Stimulated activated CD4-positive, alpha-beta T cell treated with anti-CD3 and anti-CD28 coated beads, Interleukin-1b, Interleukin-23, amount 100 ng/mL, for 1 hour (primary cell): ENCODE measurements at places on chromosomes 12 and 14.

- DNase-seq: no peak
Measured at GRCh38 chr14:32601906-32602305, 272.8 kb downstream of the AKAP6 start.

GRCh38 chr12:38905480-38906351 is at the start of gene CPNE8:
Gene CPNE8 (minus strand): TSS chr12:38905591. CDS start chr12:38905534, 57 bp downstream.
- DNase-seq: no peak

GRCh38 chr12:128052331-128052730 is 214.6 kb upstream of the TMEM132C start:
- no peak for DNase-seq

DNA sequence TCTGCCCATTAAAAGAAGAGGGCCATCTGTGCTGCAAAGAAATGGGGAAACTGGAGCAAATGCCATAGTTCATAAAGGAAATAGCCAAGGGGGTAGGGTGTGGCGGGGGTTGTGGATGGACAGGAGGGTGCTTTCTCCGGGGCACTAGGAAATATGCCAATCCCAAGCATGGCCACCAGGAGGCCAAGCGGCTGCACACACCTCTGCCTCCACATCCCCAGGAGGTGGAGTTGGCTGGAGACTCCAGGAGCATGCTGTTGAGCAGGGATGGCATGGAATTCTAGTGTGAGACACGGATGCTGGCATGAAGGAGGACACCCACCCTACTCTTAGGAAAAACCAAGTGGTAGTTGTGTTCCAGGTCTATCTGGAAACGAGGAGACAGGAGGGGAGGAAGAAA is 25.2 kb downstream of the NID2 start:
- no peak for DNase-seq

- DNase-seq: no peak
Measured at GRCh38 chr14:43903209-43903608, 603.9 kb downstream of the FSCB start.

- DNase-seq: no peak
Measured at GRCh38 chr12:66786531-66787308, 107.8 kb upstream of the GRIP1 start.

- no peak for DNase-seq
Measured at GRCh38 chr12:28223858-28224257, 33.6 kb downstream of the CCDC91 start.

- DNase-seq: no peak
Measured at GRCh38 chr12:44253338-44253856, 417.5 kb downstream of the TMEM117 start.

- no peak for DNase-seq
Measured at GRCh38 chr14:91412939-91413338, 4.7 kb downstream of the CCDC88C start.

- no peak for DNase-seq
Measured at GRCh38 chr12:66664076-66664475, 14.8 kb downstream of the GRIP1 start.

- no peak for DNase-seq
Measured at GRCh38 chr14:93041830-93042229, 73.9 kb downstream of the ITPK1 start.

DNA sequence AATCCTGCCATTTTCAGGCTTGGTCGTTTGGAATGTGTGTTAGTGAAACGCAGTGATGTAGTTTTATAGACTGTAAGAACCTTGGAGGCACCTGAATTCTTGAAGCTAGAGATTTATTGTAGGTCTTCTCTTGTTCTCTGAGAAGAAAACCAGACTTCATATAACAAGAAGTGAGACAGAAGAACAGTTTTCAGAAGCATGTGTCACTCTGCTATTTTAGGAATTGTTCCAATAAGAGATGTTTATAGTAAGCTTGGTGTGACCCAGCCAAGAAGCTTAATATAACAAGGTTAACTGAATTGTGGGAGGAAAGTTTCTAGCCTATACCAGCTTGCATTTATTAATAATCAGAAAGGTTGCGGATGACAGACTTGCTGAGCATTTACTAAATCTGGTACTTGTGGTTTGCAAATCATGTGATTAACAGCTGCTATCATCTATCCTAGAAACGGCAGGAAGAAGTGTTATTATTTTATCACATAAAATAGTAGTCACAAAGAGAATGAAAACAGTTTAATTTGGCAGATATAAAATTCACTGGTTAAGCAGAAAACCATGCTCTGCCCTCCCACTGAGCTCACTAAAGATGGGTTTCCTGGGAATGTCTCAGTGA is 49.2 kb upstream of the BCAT1 start:
- no peak for DNase-seq

- no peak for DNase-seq
Measured at GRCh38 chr14:105486163-105486973, at the start of gene CRIP1. Gene CRIP1 (plus strand): TSS chr14:105486886. CDS start chr14:105487260, 374 bp downstream.

GRCh38 chr14:94613720-94614644 is 1.8 kb downstream of the SERPINA3 start:
- no peak for DNase-seq

DNA sequence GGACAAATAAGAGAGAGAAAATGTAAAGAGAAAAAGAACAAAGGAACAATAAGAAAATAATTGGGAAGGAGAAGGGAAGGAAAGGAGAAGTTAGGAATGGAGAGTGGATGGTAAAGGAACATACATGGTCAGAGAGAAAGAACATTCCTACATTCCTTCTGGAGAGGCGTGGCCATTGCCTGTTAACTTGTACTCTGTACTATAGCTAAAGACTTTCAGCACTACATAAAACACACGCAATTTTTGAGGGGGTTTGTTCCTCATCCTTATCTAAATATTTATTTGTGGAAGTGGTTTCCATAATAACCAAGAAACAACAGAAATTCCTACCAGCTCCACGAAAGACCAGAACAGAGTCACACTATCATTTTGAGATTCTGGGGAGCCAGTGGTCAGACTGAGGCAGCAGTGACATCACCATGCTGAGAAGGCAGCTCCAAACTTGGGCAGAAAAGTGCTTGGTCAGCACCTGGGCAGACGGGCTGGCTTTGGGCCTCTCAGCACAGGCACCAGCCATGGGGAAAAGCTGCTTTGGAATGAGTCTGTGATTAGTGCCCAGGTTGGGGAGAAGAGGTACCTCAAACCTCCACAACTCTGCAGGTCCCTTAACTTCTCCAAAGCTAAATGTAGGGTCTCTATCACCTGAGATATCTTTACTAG is 125.9 kb upstream of the NTF3 start:
- DNase-seq: no peak

DNA sequence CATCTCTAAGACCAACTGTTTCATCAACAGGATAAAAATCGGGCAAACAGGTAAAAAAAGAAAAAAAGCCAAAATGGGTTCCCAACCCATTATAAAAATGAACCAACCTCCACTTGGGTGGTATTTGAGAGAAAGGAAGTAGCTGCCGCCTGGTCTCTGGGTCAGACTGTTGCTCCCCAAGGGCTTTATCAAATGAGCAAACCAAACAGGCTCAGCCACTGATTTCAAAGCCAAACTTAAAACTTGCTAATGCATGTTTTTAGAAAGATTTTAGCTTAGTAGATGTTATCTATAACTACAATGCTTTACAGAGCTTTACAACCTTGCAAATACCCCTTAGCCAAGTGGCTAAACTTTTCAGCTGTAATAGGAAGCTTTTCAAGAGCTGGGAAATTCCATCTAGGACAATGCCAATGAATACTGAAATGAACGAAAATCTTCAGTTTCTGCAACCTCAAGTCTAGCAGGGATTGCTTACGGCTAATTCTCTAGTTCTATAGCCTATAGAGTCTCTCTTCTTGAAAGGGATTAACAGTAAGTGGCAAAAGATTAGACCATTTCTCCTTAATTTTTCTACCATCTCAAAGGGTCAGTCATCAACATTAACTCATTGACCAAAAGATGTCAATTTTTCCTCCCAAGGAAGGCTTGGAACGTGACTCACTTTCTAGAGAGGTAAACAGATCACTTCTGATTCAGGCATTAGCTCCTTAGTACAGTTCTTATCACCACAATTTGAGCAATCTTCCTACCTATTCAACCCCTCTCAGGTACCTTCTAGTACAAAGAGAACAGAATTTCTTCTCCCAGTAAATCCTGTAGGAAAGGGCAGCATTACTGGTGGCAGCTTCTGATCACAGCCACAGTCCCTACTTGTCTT is 4.2 kb downstream of the PPM1H start:
- no peak for DNase-seq

- DNase-seq: no peak
Measured at GRCh38 chr12:29698756-29699155, 85.0 kb downstream of the TMTC1 start.

GRCh38 chr14:65032319-65032718 is 45.6 kb downstream of the FNTB start:
- DNase-seq: no peak

DNA sequence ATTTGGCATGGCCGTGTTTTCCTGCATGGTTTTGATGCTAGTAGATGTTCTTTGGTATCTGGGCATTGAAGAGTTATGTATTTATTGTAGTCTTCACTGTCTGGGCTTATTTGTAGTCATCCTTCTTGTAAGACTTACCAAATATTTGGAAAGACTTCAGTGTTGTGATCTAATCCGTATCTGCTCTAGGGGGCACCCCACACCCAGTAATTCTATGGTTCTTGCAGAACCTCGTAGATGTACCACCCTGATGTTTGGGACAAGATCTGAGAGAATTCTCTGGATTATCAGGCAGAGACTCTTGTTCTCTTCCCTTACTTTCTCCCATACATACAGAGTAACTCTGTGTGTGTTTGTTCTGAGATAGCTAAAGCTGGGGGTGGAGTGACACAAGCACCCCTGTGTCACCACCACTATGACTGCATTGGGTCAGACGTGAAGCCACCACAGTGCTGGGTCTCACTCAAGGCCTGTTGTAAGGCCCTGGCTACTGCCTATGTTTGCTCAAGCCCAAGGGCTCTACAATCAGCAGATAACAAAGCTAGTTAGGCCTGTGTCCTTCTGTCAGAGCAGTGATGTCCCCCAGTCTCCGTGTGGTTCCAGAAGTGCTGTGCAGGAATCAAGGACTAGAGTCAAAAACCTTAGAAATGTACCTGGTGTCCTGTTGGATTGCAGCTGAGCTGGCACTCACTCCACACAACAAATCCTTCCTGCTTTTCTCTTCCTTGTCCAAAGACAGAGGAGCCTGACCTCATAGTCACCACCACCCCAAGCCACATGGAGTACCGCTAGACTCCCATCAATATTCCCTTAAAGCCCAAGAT is 9.6 kb downstream of the RDH16 start:
- no peak for DNase-seq

GRCh38 chr14:68247274-68247673 is 427.7 kb downstream of the RAD51B start:
- DNase-seq: no peak

- no peak for DNase-seq
Measured at GRCh38 chr12:68487721-68488309, 122.9 kb upstream of the RAP1B start.

DNA sequence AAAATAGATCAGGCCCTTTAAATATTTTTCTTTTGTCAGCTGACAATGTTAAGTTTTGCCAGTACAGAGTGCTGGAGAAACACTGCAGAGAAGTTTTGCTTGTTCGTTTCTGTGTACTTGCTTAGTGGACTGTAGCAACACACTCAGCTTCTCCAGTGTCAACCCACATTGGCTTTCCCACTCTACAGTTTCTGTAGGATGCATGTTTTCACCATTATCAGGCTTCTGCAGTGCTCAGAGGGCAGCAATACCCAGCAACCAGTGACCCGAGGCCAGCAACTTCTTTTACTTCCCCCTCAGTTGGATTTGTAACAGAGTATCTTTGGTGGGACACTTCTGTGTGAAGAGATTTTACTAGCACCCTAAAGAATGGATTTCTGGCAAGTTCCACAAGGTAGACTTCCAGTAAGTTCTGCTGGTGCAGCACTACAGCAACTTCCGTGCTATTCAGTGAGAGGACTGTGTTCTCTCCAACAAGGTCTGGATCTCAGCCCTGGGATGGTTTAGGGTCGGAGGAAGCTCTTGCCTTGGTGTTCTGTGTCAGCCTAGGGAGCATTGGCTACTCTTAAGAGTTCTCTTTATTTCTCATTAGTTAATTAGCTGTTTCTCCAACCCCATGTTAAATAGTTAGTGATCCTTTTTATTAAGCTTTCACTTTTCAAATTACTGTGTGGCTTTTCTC is 70.4 kb downstream of the FUT8 start:
- no peak for DNase-seq

- no peak for DNase-seq
Measured at GRCh38 chr14:62101673-62102348, 339.6 kb downstream of the SNAPC1 start.
